ENCODE measurements at places on chromosomes 12 and 14. TPM values are rescaled to one million over a fixed set of nuclear protein-coding genes. Genes with fewer than 3 reads are reported as not detected.

Gene PELI2
- 3.1 TPM for total RNA-seq

Gene DAAM1
- total RNA-seq, result 12.8 TPM

Gene ACOT4
- 1.6 TPM for total RNA-seq

Gene CCDC197
- total RNA-seq, result not detected

Gene SMIM41
- total RNA-seq, result not detected

Gene RIN3
- total RNA-seq, result 7.3 TPM

Gene DNAH10
- total RNA-seq, result under 0.01 TPM

Gene TC2N
- total RNA-seq, result under 0.01 TPM

Gene FITM1
- not detected for total RNA-seq

Gene GNG2
- 23.6 TPM for total RNA-seq

Gene MAX
- total RNA-seq, result 28.2 TPM

Gene TBC1D30
- total RNA-seq, result 0.45 TPM

Gene MGST1
- 246 TPM for total RNA-seq

Gene GPATCH2L
- total RNA-seq, result 29.9 TPM

Gene KCNK10
- total RNA-seq, result not detected

Gene CCDC184
- 0.34 TPM for total RNA-seq

Gene RARG
- total RNA-seq, result 27.4 TPM

Gene ARHGEF25
- total RNA-seq, result 15.6 TPM

Gene RFX4
- not detected for total RNA-seq

Gene ZCCHC8
- total RNA-seq, result 12.2 TPM

Gene HOXC12
- total RNA-seq, result not detected

Gene PLCZ1
- not detected for total RNA-seq

Gene CPNE8
- 0.17 TPM for total RNA-seq

Gene CYP27B1
- 0.15 TPM for total RNA-seq

Gene RAD9B
- under 0.01 TPM for total RNA-seq

Gene MMP17
- total RNA-seq, result 10.3 TPM

Gene TMEM121
- total RNA-seq, result 9.1 TPM

Gene KSR2
- not detected for total RNA-seq
